ENCODE measurements at places on chromosomes 7 and 10.

DNA sequence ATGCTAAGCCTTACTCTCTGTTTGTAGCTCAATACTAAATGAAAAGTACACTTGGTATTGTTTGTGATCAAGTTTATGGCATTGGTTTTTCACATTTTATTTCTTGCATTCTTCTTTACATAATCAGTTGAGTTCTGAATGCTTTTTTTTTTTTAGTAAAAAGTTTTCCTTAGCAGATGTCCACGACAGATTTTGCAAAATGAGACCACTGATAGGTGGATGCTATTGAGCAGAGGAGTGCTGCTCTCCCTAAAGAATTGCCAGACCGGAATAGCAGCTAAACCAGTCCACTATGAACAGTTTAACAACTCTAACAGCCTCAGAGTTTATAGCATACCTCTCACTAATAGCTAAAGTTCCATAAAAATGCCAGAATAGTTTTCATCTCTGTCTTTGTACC lies 225.1 kb upstream of the CACNA2D1 start:
- no peak for DNase-seq

DNA sequence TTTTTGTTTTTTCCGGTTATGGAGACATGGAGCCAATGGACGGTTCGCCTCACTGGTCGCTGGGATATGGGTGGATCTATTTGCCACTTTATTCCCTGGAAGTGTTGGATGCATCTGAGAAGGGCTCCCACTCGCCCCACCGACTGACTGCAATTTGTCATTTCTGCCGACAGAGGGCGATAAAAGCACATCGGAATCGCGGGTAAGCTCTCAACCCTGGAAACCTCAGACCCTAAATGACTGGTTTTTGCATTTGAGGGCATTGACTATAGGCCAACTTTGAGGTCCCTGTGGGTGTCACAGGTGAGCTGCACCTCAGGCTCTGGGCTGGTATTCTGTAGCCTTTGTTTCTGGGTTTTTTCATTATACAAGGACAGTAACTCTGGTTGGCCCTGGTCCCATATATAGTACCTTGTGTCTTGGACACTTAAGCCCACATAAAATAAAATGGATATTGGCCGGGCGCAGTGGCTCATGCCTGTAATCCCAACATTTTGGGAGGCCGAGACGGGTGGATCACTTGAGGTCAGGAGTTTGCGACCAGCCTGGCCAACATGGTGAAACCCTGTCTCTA lies 11.9 kb upstream of the OPALIN start:
- peak; percentile 29 for DNase-seq

GRCh38 chr10:95606922-95607321 lies 45.8 kb upstream of the SORBS1 start:
- no peak for DNase-seq

DNA sequence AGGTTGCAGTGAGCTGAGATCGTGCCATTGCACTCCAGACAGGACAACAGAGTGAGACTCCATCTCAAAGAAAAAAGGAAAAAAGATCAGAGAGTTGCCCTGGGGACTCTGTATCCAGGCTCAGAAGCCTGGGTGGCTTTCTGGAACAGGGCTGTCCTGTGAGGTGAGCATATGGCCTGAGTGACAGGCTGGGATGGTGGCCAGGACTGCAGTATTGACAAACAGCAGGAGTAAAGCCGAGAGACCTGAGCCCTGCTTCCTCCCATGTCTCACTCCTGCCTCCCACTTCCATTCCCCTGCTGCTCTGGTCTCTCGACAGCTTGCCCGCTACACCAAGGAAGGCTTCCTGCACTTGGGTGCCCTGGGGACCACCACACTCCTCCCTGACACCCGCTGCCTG lies 578.5 kb downstream of the GALNT17 start:
- no peak for DNase-seq

GRCh38 chr7:20783700-20784387 lies 2.8 kb downstream of the SP8 start:
- DNase-seq = no peak
